Foreskin keratinocyte (primary cell): ENCODE measurements at places on chromosomes 2 and 18. TPM values are rescaled to one million over a fixed set of nuclear protein-coding genes. Genes with fewer than 3 reads are reported as not detected.

ERICH2 gene
- total RNA-seq: 1.3 and 2.5 TPM in 2 replicates

DNA sequence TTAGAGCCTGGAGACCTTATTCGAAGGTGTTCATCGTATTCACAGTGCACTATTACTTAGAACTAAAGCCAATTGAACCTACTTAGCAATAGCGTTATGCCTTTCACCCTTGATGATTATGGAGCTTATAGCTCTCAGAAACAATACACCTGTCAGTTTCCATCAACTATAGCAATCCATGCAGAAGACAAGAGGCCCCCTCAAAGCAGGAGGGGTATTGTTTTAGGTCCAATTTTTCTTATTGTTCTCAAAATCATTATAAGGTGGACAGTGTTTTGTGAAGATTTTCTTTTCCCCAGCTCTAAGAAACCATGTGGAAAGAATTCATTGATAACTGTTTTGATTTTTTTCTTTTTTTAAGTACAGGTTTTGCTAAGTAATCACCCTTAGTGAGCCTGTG, 135.5 kb downstream of the MEIS1 start:
- DNase-seq: no peak

DNA sequence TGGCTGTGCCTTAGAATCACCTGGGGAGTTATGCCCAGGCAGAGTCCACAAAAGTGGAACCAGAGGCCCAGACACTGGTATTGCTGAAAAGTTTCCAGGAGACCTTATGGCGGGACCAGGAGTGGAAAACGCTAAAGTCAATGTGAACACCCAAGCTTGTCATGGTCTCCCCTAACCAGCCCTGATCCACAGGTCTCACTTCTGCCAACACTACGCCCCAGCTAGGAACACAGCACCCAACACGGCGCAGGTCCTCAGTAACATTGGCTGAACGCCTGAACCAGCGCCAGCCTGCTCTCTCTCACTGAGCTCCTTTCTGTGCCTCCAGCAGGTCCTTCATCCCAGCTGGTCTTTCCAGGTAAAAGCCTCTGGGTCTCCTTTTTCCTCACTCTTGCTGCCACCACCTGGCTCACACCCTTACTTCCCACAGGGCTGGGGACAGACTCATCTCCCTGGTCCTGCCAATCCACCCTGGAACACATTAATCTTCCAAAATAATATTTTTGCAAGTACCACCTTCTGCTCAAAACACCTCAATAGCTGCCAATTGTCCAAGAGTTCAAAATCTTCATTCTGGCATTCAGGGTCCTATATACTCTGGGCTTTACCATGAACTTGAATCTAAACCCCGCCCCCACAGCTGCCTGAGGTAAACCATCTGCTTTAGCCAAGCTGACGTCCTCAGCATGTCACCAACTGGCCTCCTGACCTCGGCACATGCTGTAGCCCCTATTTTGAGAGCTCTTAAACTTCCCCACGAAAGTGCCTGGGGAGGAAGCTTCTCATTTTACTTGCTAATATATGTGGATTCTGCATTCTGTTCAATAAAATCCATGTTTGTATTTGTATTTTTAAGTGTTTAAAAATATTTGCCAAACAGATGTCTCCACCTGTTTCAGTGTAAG, 34.6 kb downstream of the ADCY3 start:
- DNase-seq: no peak

DNA sequence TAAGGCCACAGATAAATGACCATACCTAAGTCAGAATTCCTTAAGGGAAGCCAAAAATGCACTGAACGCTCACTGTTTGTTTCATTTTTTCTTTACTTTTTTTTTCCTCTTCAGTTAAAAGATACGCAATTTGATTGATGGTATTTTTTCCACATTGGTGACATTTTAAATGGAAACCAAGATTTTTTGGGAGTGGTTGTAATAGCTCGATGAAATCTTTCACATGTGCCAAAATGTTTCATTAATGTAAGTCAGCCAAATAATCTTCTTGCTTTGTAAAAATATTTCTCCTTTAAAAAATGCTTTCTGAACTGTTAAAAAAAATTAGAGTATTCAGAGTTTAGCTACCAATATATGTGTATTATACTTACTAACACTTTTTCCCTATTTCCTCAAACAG, 339.8 kb downstream of the ZEB2 start:
- DNase-seq: no peak

GRCh38 chr2:219331560-219332213, 857 bp downstream of the RESP18 start:
- no peak for DNase-seq

SNTG2 gene
- total RNA-seq: not detected in 2 replicates

SRBD1 gene
- 16.8 and 20.0 TPM in 2 replicates for total RNA-seq

DNA sequence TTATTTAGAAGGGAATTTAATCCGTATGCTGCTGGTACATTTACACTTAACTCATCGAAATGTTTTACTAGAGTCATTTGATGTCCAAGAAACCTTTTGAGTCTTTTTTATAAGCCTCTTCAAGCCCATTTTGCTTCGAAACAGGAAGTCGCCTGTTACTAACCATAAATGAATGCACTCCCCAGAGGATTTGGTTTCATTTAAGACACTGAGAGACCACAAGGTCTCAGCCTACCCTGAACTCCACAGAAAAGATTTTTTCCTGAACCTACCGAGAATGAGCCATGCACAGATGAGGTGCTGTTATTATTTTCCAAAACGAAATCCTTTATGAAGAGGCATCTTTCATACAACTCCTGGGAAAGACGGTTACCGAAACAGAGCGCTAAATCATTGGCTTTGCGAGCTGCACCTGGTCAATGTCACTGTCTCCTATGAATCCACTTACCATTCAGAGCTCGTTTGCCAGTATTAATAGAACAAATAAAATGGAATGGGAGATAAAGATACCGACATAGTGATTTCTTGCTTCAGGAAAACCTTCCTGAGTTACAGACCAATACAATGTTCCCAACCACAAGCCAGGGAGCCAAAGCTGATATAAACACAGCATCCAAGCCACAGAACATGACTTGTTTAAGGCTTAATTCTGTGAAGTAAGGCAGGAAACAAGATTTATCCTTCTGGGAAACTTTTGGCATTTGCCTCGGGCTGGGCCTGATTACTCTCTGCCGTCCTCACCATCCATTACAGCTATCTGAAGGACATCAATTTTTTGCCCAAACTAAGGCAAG, 382.1 kb downstream of the OSR1 start:
- DNase-seq: no peak

UNC80 gene
- under 0.01 and 0.07 TPM in 2 replicates for total RNA-seq

DNA sequence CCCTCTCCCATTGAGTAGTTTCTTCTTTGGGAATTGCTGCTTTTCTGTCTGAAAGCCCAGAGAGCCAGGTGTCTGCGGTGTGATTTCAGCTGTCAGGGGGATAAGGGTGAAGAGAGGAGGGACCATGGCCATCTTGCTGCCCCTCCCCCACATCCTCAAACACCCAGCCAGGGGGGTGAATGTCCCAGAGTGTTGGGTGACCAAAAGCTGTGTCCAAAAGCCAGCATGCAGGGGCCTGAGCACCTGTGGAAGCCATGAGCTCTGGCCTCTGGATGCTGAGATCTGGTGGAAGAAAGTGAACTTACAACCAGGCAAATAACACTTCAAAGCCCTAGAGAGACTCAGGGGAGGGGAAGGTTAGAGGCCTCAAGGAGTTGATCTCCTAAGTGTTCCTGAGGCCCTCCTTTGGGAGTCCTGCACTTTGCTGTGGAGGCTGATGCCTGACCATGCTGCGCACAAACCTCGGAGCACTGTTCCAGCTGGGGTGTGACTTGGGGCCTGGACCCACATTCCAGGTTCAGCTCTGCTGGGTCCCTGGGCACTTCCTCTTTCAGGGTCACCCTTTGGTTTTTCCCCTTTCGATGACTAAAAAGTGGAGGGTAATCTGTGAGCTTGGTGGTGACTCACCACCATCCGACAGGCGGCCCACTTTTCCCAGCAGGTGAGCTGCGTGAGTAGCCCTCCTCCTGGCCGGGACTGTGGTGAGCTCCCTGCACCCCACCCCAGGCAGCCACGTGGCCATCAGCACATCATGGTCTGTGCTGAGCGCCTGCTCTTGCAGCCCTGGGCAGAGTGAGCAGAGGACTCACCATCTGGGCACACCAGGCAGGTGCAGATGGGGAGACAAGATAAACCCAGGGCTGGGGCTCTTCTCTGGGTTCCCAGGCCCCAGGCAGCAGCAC, 66.8 kb upstream of the FOSL2 start:
- peak; percentile 88 for DNase-seq

- DNase-seq: peak; percentile 71
Observed at GRCh38 chr2:140257692-140258300, 1477.6 kb upstream of the NXPH2 start.

CHCHD5 gene
- 26.9 and 30.4 TPM in 2 replicates for total RNA-seq

DNA sequence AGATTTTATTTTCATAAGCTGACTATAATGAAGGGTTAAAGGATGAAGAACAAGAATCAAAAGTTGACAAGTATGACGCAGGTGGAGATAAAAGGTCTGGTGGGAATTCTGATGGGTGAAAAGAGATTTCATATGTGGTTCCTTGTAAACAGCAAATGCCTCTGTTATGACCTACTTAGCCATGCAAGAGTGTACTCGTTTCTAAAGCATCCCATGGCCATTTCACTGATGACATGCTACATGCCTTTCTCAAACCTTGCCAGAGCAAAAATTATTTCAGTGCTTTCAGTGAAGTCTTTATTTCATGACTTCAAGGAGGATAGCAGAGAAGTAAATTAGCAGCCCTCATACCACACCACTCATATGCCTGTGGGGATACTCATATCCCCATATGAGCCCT, 71.7 kb downstream of the FEZ2 start:
- no peak for DNase-seq

DNA sequence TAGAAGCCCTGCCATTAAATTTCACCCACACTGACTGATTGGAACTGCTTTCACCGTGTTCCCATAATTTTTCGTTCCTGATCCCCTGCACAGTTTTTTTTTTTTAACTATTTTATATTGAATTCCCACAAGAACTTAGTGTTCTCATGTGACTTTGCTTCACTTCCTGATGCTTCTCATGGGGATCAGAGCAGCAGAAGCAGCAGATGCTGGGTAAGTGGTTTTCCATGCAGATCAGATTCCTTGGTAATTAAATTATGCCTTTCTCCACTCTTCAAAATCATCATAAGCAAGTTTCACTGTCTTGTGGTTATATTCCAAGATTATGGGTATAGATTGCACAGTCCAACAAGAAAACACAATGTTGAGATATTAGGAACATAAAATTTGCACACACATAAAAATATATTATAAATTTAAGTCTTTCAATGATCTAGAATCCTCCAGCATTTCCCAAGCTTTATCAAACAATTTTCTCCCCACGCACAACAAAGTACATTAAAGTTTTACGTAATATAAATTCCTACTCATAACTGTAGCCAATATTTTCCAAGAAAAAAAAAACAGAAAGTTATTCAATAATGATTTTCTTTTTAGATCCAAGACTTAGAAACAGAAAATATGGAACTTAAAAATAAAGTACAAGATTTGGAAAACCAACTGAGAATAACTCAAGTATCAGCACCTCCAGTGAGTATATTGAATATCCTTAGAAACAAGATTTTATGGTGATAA, 277.9 kb downstream of the GULP1 start:
- DNase-seq: no peak

EDAR gene
- total RNA-seq: 0.03 TPM in 1 of 2 replicates, not detected in the other

CYRIA gene
- 0.10 and 0.14 TPM in 2 replicates for total RNA-seq

GPBAR1 gene
- total RNA-seq: 0.14 and 0.18 TPM in 2 replicates

- DNase-seq: peak; percentile 71
Observed at GRCh38 chr2:58601017-58601416, 359.9 kb upstream of the FANCL start.

DNA sequence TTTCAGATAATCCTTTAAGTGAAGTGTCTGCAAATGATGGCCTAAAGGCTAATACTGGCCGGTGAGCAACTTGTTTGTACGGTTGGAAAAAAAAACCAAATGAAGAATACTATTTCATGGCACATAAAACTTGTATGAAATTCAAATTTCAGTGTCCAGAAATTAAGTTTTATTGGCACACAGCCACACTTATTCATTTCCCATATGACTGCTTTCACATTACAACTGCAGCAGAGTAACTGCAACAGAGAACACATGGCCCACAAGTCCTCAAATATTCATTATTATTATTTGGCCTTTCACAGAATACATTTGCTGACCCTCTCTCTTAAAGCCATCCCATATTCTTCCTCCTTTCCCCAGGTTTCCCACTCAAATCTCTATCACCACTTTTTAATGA, 1268.6 kb downstream of the LRP1B start:
- DNase-seq: no peak

EPAS1 gene
- 23.3 and 47.3 TPM in 2 replicates for total RNA-seq

LRATD1 gene
- total RNA-seq: 8.0 and 9.5 TPM in 2 replicates

DNA sequence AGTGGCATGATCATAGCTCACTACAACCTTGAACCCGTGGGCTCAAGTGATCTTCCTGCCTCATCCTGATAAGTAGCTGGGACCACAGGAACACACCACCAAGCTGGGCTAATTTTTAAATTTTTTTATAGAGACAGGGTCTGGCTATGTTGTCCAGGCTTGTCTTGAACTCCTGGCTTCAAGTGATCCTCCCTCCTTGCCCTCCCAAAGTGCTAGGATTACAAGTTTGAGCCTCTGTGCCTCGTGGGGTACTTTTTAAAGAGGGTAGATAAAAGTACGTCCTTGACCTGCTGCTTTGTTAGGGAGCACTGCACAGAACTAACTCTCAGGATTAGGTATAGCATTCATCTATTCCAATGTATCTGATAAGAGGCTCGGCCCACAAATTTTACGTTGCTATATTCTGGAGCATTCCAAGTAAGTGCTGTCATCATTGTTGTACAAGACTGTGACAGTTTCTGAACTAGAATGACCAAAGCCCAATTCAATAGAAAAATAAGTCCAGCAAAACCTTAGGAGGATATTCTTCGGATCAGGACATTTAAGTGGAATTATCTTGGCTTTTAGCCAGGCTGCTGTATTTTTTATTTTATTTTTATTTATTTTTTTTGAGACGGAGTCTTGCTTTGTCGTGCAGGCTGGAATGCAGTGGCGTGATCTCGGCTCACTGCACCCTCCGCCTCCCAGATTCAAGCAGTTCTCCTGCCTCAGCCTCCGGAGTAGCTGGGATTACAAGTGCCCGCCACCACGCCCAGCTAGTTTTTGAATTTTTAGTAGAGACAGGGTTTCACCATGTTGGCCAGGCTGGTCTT, 4.1 kb downstream of the MTCL1 start:
- DNase-seq: no peak

- DNase-seq: no peak
Observed at GRCh38 chr18:3468833-3469232, 18.9 kb downstream of the TGIF1 start.

G6PC2 gene
- total RNA-seq: not detected in 2 replicates

GRCh38 chr2:7801212-7801611, 880.6 kb upstream of the ID2 start:
- DNase-seq: no peak

IL1RL2 gene
- 1.7 and 1.8 TPM in 2 replicates for total RNA-seq

GRCh38 chr2:28322981-28323396, 69.7 kb upstream of the FOSL2 start:
- DNase-seq: no peak
